ENCODE measurements at places on chromosomes 6 and 20. TPM values are rescaled to one million over a fixed set of nuclear protein-coding genes. Genes with fewer than 3 reads are reported as not detected.

The SMOC2 gene
- not detected for total RNA-seq

The TOMM6 gene
- total RNA-seq = 224 TPM

The SAMD5 gene
- total RNA-seq = 2.7 TPM

The TOX2 gene
- total RNA-seq = 1.2 TPM
